ENCODE measurements at places on chromosomes 16 and 17.

DNA sequence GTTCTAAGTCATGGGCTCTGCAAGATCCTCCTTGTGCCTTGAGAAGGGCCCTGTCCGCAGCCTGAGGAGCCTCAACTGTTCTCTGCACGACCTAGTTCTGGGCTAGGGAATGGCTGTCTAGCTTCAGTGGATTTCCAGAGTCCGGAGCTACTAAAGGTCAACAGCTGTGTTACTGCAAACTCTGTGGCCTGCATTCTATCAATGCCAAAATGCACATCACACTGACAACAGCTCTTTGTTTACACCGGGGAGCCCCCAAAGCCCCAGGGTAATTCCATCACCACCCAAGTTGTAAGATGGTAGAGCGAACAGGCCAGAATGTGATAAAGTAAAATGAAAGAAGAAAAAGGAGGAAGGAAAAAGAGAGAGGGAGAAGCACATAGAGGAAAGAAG, 610.2 kb downstream of the MAF start:
- no peak for DNase-seq

- no peak for DNase-seq
These were observed 10.6 kb downstream of the ELMO3 start for GRCh38 chr16:67209565-67209964.

- peak; percentile 67 for DNase-seq
These were observed 428 bp upstream of the SALL1 start for GRCh38 chr16:51151435-51151960.

DNA sequence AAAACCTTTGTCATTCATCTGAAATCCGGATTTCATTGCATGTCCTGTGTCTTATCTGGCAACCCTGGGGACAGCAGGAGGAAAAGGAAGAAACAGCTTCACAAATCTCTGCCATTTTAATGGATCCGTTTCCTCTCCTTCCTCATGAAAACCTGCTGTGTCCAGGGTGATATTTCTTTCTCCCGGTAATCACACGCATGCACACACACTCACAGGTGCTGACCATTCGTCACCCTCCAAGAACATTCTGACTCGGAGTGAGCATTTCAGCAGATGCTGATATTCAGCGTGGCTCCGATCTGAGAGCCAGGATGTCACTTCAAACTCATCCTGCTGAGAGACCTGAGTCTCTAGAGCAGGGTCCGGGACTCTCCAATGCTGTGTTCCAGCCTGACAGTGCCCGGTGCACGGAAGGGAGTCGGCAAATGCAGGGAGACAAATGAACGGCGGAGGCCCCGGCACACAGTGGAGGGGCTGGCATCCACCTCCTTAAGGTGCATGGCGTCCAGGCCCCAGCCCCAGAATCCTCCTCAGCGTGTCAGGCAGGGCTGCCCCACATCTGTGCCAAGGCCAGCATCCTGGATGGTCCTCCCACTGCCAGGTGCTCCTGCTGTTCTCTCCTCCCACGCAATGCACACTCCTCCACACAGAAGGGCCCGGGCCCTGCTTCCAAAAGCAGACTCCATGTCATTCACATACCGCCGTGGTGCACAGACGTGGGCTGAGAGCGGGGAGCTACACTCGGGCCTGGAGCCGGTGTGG, 70.7 kb downstream of the RBFOX3 start:
- DNase-seq = no peak

- peak; percentile 91 for DNase-seq
These were observed 32.2 kb upstream of the CHMP6 start for GRCh38 chr17:80959330-80960036.

DNA sequence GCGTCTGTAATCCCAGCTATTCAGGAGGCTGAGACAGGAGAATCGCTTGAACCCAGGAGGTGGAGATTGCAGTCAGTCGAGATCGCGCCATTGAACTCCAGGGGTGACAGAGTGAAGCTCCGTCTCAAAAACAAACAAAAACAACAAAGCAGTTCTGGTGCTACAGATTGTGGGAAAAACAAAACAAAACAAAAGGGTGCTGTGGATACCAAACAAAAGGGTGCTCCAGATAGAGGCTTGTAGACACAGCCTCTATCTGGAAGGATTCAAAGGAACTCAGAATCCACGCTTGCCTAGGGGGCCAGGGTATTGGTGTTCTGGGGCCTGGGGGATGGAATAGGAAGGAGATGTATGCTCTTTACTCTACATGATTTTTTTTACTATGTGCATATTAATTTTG, 2.5 kb downstream of the MYLK3 start:
- DNase-seq = no peak

- peak; percentile 78 for DNase-seq
These were observed 7.6 kb downstream of the SGCA start for GRCh38 chr17:50173335-50173941.

DNA sequence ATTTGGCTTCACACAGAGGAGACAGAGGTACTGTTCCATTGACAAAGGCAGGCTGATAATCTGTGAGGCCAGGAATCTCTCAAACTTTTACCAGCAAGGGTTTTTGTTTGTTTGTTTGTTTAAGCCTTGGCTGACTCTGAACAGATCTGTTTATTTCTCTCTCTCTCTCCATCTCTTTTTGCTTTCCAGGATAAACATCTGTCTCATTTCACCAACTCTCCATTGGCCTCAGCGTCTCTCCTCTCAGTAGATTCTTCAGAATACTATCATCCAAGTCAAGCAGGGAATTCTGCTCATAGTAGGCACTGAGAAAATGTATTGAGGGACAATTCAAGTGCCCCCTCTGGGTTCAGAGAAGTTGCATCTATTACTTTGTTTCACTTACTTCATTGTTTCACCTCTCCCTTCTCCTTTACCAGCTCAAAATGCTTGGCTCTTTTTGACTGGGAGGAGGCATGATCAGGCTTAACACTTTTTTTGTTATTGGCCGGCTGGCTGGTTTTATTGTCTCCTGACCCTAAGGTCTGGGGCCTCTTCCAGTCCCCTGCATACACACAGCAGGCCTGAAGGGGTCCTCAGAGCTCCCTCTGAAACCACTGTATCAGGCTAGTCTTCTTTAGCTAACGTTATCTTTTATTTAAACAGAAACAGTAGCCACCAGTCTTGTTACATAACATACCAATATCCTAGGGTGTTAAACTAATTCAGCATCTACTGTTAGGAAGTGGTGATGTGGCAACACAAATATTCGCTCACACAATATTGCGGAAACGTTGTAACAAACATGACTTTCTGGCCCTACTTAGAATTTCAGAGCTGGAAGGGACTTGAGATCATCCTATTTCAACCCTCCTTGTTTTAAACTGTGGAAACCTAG, 2.0 kb upstream of the YPEL2 start:
- peak; percentile 57 for DNase-seq

- no peak for DNase-seq
These were observed 214.0 kb upstream of the ASIC2 start for GRCh38 chr17:33506889-33507650.

GRCh38 chr17:5500247-5500588, 13.9 kb downstream of the MIS12 start:
- no peak for DNase-seq

DNA sequence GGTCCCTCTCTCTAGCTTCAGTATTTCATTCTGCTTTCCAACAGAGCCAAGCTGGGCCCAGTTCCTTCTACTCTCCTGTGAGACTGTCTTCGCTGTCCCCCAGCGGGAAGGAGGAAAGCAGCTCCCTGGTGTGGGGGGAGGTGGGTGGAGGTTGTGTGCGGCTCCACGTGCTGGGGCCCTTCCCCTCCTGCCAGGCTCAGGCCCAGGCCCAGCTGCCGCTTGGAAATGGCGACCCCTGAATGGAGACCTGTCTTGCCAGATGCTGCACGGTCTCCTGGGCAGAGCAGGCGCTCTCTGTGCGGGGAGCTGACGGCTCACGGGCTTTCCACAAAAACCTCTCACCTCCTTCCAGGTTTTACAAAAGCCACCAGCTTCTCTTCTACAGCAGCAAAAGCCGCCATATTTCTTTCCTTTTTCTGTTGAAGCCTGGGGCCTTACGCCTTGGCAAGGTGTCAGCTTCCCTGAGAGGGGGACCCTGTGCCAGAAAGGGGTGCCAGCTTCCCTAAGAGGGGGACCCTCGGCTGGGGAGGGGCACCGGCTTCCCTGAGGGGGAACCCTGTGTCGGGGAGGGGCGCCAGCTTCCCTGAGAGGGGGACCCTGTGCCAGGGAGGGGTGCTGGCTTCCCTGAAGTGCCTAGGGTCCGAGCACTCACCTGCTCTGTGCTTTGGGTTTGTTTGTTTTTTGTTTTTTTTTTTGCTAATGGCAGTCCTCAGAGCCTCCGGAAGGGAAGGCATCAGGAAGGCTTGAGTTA, 47.5 kb downstream of the ZNF778 start:
- DNase-seq = no peak

- no peak for DNase-seq
These were observed 47.2 kb downstream of the SCNN1G start for GRCh38 chr16:23229714-23230113.

DNA sequence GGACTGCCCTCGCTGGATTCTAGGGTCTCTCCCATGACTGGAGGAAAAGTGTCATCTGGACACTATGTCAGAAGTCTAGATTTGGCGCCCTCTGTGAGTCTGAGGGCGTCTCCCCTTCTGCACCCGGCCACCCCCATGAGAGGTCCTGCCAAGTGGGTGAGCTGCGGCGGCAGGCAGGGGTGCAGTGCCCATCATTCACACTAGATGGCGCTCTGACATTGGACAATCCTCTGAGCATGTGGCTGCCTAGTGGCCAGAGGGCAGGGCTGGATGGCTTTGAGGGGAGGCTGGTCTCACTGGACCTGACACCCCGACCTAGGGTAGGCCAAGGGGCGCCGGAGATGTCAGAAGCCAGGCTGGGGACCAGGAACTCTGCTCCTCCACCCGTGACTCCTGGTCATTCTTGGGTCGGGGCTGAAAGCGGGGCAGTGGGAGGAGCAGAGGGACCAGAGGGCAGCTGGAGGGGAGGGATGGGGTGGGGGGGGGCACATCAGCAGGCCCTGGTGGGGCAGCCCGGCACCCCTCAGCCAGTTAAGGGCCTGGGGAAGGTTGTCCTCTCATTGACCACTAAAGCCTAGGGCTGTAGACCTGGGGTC, 28.0 kb downstream of the MRM1 start:
- DNase-seq = peak; percentile 51

- no peak for DNase-seq
These were observed 255.2 kb downstream of the CNTNAP4 start for GRCh38 chr16:76532188-76532973.

DNA sequence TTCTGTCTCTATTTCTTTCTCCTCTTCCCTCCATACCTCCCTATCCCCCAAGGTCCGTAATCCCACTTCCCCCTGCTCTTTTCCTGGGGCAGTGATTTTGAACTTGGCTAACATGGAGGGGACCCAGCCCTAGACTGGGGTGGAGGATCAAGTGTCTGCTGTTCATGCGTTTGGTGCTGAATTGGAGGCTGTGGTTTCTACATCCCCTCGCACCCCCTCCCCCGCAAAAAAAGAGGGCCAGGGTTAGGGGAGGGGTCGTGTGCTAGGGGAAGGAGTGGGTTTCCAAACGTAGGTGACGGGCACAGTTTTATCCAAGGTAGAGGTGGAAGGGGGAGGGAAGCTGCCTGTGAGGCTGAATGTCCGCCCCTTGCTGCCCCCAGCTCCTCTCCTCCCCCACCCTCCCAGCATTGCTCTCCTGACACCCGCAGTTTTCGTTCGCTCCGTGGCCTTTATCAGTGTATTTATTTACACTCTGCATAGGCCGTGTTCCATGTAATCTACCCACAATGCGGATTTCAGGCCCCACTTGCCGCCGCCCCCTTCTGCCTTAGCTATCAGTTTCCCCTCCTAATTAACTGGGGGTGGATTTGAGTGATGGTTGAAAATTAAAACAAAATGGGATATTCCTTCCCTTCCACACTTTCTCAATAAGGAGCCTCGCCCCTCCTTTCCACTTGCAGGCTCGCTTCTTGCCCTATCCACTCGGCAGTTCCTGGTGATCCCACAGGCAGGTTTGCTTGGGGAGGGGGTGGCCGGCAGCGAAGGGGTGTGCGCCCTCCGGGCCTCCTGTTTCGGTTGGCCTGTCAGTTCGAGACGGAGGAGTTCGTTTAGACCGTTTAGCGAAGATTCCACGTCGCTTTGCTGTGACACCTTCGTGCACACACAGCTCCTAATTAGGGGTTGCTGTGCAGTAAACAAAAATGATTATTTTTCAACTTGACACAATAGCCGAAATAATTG, 2.0 kb downstream of the GNAO1 start:
- no peak for DNase-seq

GRCh38 chr17:13792314-13792713, 190.6 kb upstream of the HS3ST3A1 start:
- DNase-seq = no peak

GRCh38 chr17:38729886-38730525, at the start of gene CISD3:
Gene CISD3, plus strand, starts transcription at chr17:38730341. Its CDS starts 18 bp downstream, at chr17:38730359.
- peak; percentile 90 for DNase-seq

DNA sequence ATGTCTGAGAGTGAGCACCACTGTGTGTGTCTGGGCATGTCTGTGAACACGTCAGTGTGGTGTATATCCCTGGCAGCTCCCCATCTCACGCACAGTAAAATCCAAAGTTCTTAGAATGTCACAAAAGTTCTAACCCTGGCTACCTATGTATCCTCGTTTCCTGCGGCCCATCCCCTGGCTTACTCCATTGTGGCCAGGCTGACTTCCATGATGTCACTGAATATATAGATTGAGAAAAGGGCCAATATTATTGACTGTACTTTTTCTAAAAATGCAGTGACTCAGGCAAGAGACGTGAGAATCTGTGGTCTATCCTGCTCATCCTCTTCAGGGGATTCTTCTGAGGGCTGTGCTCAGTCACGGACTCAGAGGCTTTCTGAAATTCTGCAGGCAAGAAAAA, 963 bp upstream of the METTL22 start:
- DNase-seq = no peak

GRCh38 chr17:41419716-41420115, 4.7 kb downstream of the KRT37 start:
- DNase-seq = no peak

All from ovary (tissue), 10 donors.